HT-29 (cell line): ENCODE measurements at places on chromosomes 12 and 14. TPM values are rescaled to one million over a fixed set of nuclear protein-coding genes. Genes with fewer than 3 reads are reported as not detected.

DNA sequence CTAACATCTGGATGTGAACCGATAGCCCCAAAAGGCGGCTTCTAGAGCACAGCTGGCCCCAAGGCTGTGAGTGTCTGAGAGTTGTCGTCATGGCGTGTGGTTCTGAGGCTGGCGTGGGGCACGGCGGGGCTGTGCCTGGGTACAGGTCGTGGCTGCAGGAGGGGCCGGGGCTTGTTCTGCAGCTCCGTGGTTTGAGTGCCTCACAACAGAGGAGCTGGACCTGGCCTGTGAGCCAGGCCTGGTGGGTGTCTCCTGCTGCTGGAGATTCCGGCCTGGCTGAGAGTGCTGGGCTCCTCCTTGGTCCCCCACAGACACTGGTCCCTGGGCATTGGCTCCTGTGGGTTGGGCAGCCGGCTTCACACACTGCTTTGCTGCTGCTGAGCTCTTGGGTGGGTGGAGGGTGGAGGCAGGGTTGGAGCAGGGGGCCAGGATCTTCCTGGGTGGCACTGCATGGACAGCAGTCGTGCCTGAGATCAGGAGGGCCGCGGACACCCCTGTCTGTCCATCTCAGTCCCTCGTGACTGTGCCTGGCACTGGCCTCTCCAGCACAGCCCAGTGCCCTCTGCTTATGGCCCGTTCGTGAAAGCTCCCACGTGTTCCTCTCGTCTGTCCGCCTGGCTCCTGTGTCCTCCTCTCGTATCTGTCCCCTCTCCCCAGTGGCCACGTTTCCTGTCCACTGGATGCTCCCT is 31.8 kb upstream of the TEX22 start:
- DNase-seq, result no peak

GRCh38 chr14:91284146-91284790 is 39.8 kb upstream of the GPR68 start:
- no peak for DNase-seq

DNA sequence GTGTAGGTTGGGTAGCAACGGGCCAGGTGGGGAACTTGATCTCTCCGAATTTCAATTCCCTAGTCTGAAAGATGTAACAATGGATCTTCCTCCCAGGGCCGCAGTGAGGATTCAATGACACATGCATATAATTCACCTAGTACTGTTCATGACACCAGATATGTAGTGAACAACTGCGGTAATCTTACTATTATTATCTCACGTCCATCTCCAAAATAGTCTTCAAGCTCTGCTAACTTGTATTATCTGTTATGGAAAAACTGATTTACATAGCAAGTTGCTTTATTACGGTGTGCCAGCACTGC is 26.4 kb downstream of the MOK start:
- DNase-seq, result no peak

- DNase-seq, result peak; percentile 67
Measured at GRCh38 chr12:62933220-62933601, 1.7 kb downstream of the PPM1H start.

DNA sequence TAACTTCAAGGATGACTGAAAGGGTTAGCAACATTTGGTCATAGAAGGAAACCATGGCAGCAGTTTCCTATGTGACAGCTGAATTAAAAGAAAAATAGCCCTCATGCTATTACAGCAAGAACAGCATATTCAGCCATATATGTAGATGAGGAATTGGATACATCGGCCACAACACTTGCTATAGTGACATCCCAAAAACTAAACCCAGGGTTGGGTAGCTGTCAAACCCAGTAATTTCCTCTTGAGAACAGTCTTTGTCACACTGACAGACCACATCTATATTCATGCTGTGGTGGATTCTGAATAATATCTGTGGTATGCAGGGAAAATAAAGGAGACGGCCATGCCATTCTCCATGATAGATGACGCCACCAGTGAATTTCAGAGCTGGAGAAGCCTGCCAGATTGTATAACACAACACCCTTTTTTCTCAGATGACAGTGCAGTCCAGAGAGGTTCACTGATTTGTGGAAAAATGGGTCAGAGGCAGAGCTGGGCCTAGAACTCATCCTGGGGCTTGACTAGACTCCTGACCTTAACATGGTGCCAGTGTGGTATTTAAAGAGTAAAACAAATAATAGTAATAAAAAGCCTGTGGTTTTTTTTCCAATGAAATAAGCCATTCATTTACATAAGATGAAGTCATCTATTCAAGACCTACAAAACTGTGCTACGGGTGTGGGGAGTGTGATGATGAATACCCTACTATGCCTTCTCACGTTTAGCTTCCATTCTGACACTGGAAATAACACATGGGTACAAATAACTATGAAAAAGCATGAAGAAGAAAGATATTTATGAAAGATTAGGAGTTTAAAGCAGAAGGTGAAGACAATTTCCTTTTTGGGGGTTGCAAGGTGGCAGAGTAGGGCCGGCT is 32.3 kb downstream of the EFCAB11 start:
- DNase-seq, result no peak

Gene OR6C2
- total RNA-seq, result not detected in 2 replicates

GRCh38 chr12:99066726-99067125 is 421.6 kb downstream of the APAF1 start:
- no peak for DNase-seq

Gene SOCS2
- total RNA-seq, result 0.13 and 1.0 TPM in 2 replicates

- DNase-seq, result no peak
Measured at GRCh38 chr12:109817627-109818231, 15.5 kb downstream of the TRPV4 start.

- peak; percentile 3 for DNase-seq
Measured at GRCh38 chr14:65170768-65171507, 68.6 kb upstream of the MAX start.
